RCC 7860 (cell line): ENCODE measurements at places on chromosomes 7 and 10.
A peak's percentile ranks its signal among the peaks of the same experiment; 100 is the strongest.

- DNase-seq = no peak
Measured at GRCh38 chr7:82179311-82179710, 264.3 kb downstream of the CACNA2D1 start.

DNA sequence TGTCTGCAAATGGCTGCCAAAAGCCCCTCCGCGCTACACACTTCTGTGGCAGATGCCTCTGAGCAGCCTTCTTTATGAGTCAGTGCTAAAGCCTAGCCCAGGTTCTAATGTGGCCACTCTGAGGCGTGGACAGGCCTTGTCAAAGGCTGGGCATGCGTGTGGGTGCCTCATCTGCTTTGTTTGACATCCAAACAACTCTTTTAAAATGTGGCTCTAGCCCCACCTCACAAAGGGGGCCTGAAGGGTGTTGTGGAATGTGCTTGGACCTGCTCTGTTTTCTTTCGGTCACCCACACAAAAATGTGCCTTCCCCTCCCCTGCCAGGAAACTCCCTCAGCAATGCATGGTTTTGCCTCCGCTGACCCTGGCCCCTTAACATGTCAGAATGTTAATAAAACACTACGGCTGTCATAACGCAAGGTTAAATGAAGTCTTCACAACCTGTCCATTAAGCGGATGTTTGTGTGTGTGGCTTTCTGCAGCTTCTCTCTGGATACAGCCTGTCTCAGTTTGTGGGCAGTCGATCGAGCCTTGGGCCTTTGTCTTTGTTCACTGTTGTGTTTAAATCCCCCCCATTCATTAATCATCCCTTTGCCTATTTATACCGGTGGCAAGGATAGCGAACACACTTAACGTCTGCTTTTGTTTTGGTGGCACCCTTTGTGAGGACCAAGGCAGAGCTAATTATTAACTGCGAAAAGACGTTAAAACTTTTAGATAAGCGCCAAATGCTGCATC lies 718.9 kb downstream of the LRMDA start:
- DNase-seq = no peak

- DNase-seq = no peak
Measured at GRCh38 chr7:155344270-155344617, 46.6 kb downstream of the INSIG1 start.

- DNase-seq = no peak
Measured at GRCh38 chr7:137985897-137986251, 16.0 kb downstream of the CREB3L2 start.

DNA sequence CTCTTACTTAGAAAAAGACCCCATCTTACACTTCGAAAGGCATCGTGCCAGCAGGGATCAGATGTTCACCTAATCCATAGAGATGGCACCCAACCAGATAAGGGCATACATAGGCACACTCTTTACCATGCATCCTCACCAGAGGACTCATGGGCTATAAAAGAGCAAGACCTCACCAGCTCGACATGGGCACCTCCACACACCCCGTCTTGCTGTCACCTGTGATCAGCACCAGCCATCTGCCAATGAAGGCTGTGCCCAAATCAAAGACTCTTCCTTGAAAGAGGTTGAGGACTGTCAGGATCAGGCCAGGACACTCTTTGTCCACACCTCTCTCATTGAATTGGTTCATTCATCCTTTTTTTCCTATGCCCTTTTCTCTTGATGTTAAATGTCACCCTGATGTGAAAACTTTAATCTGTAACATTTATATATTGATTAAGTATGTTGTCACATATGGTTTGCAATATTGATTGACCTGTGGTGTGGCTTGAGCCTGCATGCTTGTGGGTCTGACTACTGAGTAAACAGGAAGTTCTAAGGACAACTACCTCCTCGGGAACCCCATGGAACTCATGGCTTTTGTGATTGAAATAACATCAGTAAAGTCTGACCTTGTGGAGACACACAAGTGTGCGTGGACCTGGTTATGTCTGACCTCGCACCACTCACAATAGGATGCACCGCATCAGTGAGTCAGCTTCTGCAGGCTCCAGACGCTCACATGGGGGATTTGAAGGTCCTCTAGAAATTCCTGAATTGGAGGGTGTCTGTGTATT lies 75.5 kb downstream of the HTR5A start:
- no peak for DNase-seq

- no peak for DNase-seq
Measured at GRCh38 chr7:97133159-97133558, 15.7 kb downstream of the SDHAF3 start.

DNA sequence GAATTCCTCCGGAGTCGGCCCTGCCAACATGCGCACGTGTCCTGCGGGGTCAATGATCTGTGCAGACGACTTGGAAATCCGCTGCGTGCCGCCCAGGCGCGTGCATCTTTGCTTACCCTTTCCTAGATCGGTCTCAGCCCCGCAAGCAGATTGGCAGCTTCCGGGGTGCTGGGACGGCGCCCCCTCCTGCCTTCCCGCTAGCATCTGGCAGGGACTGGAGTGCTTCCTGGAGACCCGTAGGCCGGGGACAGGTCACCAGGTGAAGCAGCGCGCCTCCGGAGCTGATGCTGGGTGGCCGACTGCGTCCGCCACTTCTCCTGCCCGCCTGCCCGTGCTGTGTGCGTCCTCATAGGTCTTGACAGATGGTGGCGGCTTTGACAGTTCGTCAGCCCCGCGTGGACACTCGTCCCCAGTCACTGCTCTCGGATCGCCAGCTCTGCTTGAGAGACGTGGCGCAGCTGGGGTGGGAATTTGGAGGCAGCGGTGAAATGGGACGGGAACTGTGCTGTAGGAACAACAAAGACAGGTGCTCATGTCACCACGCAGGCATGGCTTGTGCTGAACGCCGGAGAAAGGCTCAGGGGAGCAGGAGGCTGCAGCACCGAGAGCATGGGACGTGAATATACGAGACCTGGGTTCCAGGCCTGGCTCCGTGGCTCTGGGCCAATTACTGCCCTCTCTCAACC lies 21.9 kb upstream of the KCNK18 start:
- no peak for DNase-seq

DNA sequence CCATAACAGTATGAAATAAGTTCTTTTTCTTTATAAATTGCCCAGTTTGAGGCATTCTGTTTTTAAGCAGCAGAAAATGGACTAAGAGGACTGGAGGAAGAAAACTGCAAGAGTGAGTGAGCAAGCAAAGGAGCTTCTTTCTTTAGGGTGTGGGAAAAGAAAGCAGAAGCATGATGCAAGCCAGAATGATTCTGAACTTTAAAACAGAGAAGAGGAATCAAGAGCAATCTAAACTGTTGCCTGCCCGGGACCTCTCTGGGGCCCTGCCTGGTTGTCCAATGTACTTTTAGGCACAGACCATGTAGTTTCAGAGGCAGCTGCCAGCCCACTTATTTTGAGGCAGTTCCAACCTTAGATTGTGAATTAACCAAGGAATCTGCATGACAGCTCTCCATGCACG lies 186.3 kb downstream of the PLPP4 start:
- no peak for DNase-seq

GRCh38 chr10:34889004-34889869 lies 74.1 kb upstream of the PARD3 start:
- DNase-seq = no peak

DNA sequence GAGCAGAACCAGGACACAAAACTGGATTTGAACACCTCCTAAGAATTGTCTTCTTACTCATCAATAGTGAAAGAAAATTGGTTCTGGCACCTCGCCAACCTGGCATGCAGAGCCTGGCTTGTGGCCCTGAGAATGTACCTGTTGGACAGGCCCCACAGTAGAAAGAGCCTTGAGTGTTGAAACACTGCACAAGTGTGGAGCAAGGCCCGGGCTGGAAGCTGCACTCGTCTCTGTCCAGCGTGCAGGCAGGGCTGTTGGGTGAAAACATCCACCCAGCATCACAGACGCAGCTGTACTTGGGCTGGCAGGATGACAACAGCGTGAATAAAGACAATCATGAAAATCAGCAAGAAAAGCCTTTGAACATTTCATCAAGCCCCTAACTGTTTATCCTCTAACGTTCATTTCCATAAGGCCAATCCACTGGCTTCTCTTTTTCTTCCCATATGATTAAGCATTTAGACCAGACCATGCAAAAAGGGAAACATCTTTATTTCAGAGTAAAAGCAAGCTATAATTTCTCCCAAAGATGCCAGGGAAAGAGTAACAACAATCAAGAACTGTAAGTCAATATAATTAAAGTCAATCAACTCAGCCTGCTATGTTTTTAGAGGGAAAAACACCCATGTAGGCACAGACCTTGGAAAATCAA lies 15.6 kb downstream of the CUBN start:
- DNase-seq = no peak

DNA sequence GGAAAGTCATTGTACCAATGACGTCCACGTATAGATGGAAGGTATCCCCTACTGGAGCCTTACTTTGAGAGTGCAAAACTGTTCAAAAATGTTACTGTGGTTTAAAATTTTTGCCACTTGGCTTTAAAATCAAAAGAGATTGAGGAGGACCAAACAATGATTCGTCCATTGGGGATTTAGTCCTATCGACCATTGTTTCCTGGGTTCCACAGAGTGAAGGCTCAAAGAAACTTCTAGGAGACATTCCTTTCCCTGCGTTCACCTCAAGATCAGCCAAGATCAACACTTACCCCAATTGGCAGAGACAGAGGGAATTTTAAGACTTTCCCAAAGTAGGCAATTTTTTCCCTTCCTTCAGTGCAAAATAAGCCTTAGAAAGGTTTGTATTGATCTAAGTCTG lies 152.3 kb downstream of the NEBL start:
- DNase-seq = no peak

- DNase-seq = peak; percentile 81
Measured at GRCh38 chr10:36534471-36535002, 590.9 kb upstream of the ANKRD30A start.

GRCh38 chr7:12884033-12884432 lies 196.6 kb downstream of the ARL4A start:
- no peak for DNase-seq

DNA sequence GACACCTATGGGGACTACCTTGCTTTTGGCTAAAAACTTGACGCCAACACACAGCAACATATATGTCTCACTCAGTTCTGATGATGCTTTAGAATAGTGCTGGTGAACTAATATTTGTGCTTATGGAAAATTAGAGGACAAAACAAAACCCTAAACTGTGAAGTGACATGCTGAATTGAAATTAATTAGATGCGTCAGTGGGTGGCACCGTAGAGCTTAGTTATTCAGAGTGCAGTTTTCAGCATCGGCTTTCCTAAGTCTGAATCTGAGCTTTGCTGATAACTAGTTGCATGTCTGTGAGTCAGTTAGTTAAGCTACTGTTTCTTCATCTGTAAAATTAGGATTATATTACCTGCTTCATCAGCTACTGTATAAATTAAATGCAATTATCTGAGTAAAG lies 245.0 kb upstream of the SORCS1 start:
- DNase-seq = no peak

- DNase-seq = no peak
Measured at GRCh38 chr10:80709866-80710265, 172.2 kb downstream of the SH2D4B start.

DNA sequence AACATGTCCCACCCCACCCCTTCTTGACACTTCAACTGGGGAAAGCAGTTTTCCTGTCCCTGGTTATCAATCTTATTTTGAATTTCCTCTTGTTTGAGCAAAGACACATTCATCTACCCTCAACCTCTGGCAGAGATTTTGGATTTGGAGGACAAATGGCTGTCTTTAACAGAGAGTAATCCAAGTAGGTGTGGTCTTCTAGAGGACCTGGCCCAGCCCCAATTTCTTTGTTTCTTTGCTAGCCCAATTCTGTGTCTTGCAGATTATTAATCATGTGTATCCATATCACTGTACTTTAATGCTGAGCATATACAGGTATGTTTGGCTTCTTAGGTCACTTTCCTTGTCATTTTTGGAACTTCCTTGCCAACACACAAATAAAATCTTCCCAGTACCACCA lies 58.8 kb upstream of the ADCY1 start:
- DNase-seq = no peak

GRCh38 chr10:130493021-130493420 lies 356.8 kb downstream of the GLRX3 start:
- no peak for DNase-seq

DNA sequence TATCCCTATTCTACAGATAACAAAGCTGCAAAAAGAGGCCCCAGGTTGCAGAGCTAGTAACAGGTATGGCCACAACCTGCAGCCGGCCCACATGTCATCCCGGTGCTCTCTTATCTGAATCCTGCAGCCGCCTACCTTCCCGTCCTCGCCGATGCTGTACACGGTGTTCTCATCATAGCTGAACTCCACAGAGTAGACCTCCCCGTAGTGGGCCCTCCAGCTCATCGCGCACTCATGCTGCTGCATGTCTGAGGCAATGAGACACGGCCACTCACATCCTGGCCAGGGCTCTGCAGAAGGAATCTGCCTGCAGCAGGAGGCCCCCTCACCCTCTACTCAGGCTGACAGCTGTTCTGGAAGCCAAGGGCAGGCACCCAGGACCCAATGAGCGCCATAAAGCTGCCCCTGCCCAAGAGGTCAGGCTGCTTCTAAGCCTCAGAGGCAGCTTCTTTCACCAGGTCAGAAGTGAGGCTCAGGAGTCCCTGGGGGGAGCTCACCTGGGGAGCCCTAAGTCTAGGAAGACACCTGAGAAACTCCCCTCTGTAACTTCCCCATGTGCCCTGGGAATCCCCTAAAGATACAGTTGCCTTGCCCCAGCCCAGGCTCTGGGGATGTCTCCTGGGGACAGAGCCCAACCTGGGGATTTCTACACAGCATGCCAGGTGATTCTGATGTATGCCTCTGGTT lies 17.9 kb upstream of the CYREN start:
- DNase-seq = no peak

- DNase-seq = no peak
Measured at GRCh38 chr7:4030346-4030950, 651.6 kb upstream of the FOXK1 start.

DNA sequence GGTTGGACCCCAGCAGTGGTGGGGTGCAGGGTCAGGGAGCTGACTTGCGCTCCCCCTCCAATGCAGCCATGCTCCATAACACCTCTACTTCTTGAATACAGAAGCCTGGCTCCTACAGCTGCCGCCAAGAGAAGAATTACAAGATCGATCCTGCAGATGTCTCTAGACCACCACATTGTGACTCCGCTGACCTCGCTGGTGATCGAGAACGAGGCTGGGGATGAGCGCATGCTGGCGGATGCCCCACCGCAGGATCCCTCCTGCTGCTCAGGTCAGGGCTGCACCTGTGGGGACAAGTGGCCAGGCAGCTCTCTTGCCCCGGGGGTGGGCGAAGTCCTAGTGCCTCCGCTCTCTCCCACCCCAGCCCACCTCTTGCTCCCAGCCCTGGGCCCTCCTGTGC lies 31.7 kb downstream of the ITIH2 start:
- no peak for DNase-seq

- DNase-seq = no peak
Measured at GRCh38 chr7:35909870-35910357, 109.1 kb downstream of the SEPTIN7 start.

- no peak for DNase-seq
Measured at GRCh38 chr7:76065016-76065612, 17.2 kb downstream of the MDH2 start.

GRCh38 chr7:103686763-103687162 lies 240.8 kb upstream of the SLC26A5 start:
- no peak for DNase-seq
